ENCODE measurements at places on chromosomes 6 and 20.

DNA sequence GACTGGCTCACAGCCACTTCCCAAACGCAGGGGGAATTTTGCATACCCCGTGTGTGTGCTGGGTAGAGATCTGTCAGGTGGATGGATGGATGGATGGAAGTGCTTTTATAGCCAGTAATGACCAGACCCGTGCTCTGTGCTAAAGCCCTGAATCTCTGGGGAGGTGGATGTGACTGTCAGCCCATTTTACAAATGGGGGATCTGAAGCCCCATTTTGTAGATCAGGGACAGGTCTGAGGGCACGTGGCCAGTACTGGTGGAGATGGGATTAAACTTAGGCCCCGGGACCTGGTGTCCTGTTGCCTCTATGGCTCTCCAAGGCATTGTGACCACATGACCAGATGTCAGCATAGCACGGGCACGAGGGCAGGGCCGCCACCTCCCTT is 38.2 kb upstream of the ZBP1 start:
- DNase-seq: no peak

DNA sequence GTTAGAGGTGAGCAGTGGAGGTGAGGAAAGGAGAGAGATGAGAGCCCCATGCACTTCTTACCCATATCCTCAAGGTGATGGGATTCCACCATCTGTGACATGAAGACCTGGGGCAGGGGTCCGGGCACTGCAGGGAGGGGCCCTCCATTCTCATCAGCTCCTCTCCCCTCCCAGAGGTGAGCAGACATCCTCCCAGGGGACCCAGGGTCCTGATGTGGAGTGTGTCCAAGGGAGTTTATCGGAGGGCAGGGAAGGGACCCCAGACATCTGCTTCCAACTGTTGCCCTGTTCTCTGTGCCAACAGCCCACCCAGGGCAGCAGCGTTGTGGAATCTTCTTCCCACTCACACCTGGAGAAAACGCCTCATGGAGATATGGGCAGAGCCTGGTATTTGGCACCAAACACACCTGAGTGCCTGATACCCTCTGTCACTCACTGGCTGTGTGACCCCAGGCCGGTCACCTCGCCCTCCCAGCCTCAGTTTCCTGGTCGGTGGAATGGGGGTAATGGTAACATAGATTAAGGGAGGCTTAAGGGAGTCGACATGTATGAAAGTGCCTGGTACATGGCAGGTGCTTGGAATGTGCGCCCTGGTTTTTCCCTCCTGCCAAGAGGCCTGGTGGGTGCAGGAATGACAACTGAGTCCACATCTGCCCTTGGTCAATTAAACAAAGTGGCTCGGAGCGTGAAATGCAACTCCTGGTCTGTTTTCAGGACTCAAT is 227.9 kb downstream of the PREX1 start:
- DNase-seq: no peak

DNA sequence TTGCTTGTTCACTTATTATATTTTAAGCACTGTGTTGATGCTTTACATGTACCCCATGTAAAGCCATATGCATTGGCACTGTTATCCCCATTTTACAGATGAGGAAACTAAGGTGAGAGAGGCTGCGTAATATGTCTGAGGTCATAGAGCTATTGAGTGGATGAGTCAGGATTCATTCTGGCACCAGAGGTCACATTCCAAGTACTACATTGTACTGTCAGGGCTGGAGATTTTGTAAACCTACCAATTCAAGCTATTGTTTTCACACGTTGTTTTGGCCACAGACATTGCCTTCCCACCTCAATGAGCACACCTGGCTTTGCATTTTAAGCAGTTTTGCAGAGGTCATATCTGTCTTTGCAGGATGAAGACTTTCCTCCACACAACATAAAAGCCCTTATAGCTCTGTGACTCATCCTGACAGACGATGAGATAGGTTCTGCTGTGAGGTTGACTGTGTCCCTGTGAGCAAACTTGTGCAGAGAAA is 33.2 kb downstream of the ANKS1A start:
- DNase-seq: no peak

- no peak for DNase-seq
Observed at GRCh38 chr6:149895048-149895590, 2.8 kb downstream of the RAET1E start.

GRCh38 chr6:30725713-30726505 is 5.8 kb downstream of the TUBB start:
- DNase-seq: no peak

DNA sequence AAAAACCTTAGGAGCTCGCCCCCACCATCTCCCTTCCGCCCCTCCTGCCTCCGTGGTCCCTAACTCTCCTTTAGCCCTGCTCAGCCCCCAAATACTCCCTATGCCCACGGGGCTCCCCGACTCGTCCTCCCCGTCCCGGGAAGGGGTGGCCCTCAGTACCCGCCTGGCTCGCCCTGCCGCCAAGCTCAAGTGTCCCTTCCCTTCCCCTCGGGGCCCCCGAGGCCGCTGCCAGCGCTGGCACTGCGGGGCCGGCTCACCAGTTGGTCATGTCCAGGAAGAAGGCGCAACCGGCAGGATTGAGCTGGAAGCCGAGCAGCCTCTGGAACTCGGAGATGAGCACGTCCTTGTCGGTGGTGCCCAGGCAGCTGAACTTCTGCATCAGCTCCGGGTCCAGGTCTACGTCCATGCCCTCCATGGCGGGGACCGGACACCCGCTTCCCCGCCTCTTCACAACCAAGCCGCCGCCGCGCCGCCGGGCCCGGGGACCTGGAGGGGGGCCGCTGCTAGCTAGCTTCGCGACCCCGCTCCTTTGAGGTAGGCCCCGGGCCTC is 303 bp downstream of the ILRUN start:
- no peak for DNase-seq

- no peak for DNase-seq
Observed at GRCh38 chr20:58084566-58084965, 143.9 kb downstream of the ANKRD60 start.

DNA sequence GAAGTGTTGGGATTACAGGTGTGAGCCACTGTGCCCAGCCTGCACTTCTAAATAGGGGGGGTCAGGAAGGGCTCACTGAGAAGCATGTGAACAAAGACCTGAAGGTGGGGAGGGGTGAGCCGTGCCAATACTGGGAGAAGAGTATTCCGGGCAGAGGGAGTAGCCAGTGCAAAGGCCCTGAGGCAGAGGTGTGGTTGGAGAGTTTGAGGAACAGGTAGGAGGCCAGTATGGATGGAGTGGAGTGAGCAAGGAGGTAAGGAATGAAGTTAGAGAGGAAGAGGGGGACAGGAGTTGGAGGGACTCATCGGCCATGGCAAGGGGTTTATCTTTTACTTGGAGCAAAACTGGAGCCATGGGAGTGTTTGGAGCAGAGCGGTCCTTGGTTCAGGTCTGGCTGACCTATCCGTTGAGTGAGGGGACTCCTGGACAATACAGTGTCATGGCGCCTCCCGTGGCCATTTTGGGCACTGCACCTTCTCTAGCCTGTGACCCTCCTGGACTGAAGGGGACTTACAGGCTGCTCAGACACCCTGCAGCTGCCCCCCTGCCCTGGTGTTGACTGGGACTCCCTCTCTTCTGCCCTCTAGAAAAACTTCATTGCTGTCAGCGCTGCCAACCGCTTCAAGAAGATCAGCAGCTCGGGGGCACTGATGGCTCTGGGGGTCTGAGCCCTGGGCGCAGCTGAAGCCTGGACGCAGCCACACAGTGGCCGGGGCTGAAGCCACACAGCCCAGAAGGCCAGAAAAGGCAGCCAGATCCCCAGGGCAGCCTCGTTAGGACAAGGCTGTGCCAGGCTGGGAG is 12.1 kb downstream of the FOXS1 start:
- peak; percentile 81 for DNase-seq

DNA sequence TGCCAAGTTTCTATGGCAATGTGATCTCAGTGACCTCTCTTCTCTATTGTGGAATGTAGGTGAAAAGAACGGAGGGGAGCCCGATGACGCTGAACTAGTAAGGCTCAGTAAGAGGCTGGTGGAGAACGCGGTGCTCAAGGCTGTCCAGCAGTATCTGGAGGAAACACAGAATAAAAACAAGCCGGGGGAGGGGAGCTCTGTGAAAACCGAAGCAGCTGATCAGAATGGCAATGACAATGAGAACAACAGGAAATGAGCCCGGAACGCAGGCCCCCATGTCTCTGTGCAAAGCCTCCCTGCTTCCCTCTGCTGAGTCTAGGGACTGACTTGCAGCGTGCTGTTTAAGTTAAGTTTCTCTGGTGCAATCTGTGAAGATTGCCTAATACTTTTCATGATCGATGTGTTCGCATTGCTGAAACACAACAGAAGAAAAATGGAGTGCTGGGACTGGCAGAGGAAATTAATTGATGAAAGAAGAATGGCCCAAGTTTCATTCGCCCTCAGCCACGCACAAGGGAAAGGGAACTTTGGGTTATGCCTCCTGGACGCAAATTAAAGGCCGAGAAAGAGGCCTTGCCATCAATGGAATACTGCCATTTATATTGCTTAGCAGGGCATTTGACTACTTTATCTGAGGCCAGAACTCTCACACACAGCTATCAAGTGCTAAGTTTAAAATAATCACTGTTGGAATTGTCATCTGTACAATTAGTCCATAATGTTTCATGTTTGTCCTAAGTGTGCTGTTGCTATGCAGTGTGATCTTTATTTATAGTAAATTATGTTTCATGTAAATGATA is 146.4 kb downstream of the AKAP7 start:
- peak; percentile 6 for DNase-seq

- no peak for DNase-seq
Observed at GRCh38 chr6:46598215-46598614, 54.4 kb downstream of the CYP39A1 start.

DNA sequence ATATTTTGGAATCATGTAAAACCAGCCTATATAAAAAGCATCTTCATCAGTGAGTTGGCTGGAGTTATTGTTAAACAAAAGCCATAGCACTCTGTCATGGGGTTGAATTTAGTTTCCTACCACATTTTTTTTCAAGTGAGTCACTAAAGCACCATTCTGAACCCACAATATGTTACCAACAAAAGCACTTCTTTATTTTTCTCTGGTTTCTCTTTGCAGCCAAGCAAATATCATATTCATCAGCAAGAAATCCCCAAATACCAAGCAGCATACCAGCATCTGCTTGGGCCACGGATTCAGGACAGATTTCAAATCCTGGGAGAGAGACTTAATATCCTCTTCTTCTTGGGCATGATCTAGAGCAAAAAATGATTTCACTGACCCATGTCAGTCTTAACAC is 441.4 kb downstream of the BCKDHB start:
- DNase-seq: no peak

GRCh38 chr20:1241456-1241855 is 15.6 kb downstream of the RAD21L1 start:
- no peak for DNase-seq

DNA sequence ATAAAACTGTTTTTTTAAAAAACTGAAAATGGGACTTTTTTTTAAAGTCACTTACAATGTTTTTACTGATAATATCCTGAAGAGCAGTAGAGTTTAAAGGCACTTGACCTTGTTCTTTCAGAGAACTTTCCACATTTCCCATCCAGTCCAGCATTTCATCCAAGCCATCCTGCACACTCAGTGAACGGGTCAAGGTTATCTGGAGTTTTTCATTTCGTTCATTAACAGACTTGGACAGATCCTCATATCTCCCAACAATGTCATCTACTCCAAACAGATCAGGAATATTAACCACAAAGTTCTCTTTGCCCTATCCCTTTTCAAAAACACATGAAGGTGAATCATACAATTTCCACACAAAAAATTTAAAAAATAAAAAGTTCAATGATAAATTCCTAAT is 69.1 kb downstream of the DST start:
- no peak for DNase-seq

GRCh38 chr6:157258878-157259277 is 64.4 kb downstream of the TMEM242 start:
- DNase-seq: no peak

DNA sequence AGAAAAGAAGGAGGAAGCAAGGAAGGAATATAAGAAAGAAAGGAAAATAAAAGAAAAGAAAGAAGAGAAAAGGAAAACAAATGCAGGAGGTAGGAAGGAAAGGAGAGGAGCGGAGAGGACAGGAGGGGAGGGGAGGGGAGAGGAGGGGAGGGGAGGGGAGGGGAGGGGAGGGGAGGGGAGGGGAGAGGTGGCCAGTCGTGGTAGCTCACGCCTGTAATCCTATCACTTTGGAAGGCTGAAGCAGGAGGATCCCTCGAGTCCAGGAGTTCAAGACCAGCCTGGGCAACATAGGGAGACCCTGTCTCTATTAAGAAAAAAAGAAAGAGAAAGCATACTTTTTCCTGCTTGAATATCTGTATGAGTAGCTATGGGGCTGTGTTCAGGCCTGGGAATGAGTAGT is 46.4 kb upstream of the GCM1 start:
- DNase-seq: no peak

DNA sequence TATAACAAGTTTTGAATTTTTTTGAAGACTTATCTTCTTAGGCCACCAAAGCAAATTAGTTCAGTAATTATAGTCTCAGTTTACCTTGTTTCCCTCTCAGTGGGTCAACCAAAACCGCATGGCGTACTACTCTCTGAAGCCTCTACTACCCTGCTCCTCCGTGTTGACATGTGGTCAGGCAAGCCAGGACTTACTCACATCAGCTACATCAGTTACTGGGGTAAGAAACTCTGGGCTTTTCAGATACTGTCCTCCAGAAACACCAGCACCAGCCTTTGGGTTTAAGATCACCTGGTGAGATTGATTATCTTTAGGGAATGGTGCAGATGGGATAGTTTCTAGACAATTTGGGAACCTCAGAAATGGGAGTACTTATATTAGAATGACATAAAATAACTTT is 55.1 kb downstream of the KCNQ5 start:
- DNase-seq: no peak

DNA sequence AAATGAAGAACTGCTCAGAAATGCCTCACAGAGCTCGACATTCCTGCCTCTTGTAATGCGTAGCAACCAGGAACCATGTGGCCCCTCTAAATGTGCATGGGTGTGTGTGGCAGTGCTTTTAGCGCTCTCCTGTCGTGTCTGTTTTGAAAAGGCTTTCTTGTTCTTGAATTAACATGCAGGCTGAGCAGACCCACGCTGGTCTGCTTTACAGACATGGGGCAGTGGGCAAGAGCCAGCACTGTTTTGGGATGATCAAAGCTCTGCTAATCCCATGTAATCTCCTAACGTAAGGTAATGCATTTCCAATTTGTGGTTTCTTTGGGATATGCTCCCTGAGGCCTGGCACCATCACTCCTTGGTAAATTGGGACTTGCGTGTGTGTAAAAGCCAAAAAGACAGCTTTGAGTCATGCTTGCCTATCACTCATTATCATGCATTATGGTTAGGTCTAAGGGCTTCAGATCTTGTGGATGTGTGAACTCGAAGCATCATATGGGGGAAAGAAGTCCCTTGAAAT is 11.8 kb downstream of the RIPOR2 start:
- DNase-seq: no peak

- peak; percentile 20 for DNase-seq
Observed at GRCh38 chr6:79672631-79673111, 41.5 kb downstream of the SH3BGRL2 start.

- DNase-seq: peak; percentile 85
Observed at GRCh38 chr6:167093922-167094432, 28.9 kb upstream of the CCR6 start.

DNA sequence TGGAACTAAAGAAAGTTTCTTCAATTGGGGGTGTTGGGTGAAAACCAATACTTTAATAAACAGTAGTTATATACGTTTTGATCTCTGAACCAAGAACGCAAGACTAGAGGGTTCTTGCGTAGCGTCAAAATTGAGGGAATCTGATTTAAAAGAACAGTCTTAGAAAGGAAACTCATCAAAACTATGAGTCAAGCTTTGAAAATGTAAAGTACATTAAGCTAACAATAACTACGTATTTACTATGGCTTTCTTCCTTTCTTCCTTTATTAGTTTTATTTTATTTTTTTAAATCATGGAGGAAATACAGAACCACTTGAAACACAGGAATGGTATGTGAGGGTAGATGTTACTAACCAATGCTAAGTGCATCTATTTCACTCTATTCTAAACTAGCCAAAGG is 287.0 kb upstream of the RSPO3 start:
- no peak for DNase-seq

- no peak for DNase-seq
Observed at GRCh38 chr6:5099537-5099936, 14.4 kb downstream of the PPP1R3G start.

Data from GM20000 (cell line).